ENCODE measurements at places on chromosomes 1 and 21.

- peak; percentile 2 for DNase-seq
Observed at GRCh38 chr1:71788113-71788512, 494.2 kb downstream of the NEGR1 start.

DNA sequence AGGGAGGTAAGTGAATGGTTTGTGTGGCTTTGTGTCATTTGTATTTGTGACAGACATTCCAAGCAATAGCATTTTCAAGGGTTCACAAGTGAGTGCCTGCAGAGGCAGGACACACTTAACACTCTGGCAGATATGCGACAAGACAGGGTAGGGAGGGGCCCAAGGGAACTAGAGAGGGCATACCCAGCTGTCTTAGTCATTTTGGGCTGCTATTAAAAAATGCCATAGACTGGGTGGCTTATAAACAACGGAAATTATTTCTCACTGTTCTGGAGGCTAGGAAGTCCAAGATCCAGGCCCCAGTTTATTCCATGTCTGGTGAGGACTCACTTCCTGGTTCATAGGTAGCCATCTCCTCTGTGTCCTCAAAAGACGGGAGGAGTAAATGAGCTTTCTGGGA lies 137.4 kb downstream of the FGGY start:
- DNase-seq: peak; percentile 82

DNA sequence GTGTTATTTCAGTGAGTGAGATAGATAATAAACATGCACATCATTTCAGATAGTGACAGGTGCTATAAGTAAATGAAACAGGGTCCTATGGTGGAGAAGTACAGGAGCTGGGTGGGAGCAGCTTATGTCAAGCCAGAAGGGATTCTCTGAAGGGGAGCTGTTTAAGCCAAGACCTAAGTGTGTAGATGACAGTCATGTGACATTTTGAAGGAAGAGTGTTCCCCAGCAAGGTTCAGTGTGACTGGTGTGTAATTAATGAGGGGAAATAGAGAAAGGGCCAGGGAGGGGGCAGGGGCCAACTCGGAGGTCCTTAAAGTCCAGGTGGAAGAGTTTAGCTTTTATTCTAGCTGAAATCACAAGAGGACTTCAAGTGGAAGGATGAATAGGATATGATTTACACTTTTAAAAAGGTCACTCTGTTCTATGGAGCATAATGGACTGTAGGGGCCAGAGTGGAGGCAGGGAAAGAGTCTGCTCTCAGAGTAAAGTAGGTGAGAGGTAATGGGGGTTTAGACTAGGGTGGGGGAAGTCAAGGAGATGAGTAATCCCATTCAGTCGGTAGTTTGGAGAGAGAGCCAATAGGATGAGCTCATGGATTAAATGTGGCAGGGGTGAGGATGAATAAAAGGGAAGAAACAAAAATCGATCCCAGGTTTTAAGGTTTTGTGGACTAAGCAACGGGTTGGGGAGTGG lies 243.1 kb downstream of the CACNA1E start:
- DNase-seq: no peak

- peak; percentile 69 for DNase-seq
Observed at GRCh38 chr1:3319874-3320245, 134.6 kb upstream of the ARHGEF16 start.

DNA sequence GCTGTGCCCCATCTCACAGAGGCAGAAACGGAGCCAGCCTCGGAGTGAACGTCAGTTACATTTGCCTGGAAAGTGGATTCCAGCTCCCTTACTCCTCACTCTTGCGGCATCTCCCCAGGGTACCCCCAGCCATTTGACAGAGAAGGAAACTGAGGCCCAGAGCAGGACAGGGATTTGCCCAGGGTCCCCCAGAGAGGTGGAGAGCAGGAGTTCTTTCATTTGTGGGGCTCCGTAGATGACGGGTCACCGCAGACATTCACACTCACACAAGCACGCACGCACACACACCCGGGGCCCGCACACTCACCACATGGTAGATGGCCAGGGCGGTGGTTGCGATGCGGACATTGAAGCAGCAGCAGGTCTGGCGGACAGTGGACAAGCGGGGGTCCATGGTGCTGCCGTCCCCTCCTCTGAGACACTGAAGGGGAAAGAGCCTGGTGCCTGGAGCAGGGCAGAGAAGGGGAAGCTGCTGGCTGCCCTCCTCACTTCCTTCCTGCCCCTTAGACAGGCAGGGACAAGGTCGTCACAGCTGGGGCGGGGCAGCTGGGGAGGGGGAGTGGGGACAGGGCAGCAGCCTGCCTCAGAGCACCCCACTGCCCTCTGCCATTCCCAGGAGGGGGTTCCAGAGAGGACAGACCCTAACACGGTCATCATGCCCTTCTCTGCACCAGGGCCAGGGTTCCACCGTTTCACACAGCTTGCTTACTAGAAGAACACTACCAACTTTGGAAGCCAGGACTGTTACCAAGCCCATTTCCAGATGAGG lies at the start of gene LAPTM5:
Gene LAPTM5 (minus strand): TSS at position 423 of the 769 bp plus-strand sequence. CDS start 29 bp downstream, at position 394.
- no peak for DNase-seq

DNA sequence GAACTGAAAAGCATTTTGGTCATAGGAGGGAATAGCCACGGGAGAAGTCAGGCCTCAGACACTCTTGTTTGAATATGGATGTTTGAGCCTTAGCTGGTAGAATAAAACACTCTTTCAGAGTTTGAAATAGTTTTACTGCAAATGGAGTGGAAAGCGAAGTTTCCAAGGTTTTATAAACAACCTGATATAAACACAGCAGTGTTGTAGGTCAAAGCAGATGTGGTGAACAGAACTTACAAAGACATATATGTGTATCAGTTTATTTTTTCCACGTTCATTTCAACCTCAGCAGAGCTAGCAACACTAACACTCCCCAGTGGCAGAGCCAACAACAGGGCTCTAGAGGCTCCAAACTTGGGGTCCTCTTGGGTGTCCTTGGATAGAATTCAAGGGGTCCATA lies 89.9 kb downstream of the WLS start:
- DNase-seq: no peak

GRCh38 chr1:85502625-85503083 lies 37.7 kb upstream of the DDAH1 start:
- peak; percentile 41 for DNase-seq

- DNase-seq: no peak
Observed at GRCh38 chr1:175720023-175720422, 23.4 kb downstream of the TNR start.

DNA sequence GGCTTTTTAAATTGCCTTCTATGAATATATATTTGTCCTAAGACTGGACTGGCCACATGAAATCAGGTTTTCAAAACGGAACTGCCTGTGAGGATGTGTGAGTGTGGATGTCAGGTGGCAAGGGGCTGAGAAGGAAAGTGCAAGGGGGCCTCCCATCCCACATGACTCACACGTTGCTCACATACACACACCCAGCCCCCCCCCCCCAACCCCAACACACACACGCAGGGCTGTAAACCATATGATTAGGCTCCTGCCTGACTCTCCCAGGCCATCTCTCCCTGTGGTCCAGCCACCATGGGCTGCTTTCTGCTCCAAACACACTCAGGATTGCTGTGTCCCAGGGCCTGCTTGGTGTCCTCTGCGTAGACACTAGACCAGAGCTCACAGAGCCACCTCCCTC lies 22.4 kb downstream of the DEGS1 start:
- peak; percentile 59 for DNase-seq

- peak; percentile 31 for DNase-seq
Observed at GRCh38 chr1:197519741-197520334, 251.8 kb downstream of the CRB1 start.

GRCh38 chr21:38897532-38898421 lies 92.0 kb downstream of the ETS2 start:
- no peak for DNase-seq

DNA sequence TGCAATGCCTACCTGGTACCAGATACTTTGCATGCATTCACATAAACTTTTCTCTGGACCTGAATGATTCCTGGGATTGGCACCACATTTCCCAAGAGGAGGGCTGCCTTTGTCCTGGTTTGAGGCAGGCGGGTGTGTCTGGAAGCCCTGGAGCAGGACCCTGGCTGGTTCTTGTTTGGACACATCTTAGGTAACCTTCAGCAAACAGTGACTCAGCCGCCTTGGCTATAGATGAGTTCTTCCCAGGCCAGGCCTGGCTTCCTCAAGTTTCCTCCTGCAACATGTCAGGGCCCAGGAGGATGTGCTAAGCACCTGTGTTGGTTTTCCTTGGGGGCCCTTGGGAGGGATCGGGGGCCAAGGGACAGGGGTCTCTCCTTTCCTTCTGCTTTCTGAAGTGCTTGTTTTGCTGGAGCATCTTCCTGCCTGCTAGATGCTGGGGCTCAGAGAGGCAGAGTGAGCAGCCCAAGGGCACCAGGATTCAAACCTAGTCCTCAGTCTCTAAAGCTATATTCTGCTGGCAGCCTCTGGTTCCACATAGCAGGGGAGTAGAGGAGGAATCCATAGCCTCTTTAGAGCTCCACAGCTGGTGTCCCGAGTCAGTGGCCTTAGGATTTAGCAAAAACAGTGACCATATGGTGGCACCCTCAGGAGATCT lies 38.2 kb downstream of the PAX7 start:
- no peak for DNase-seq

DNA sequence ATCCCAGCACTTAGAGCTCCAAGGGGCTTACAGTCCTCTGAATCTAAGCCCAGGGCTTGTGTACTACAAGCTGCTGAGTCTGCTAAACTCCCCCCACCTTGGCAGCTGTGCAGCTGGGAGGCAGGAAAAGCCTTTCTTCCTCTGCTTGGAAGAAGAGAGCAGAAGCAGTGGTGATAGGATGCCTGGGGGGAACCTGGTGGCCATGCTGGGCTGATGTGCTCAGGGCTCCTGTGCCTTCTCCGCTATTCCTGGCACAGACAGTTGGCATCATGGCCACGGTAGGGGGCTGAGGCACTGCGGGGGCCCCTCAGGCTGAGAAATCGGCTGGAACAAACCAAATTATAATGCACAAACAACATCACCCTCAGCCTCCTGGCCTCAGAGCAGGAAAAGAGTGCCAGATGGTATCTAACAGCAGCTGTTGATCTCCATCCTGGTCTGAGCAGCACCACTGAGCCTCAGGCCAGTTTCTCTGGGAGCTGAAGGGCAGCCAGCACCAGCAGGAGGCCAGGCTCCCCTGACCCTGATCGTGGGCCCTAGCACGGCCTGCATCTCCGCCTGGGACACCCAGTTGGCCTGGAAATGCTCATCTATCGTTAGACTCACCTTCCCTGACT lies 35.8 kb downstream of the ECE1 start:
- DNase-seq: no peak

DNA sequence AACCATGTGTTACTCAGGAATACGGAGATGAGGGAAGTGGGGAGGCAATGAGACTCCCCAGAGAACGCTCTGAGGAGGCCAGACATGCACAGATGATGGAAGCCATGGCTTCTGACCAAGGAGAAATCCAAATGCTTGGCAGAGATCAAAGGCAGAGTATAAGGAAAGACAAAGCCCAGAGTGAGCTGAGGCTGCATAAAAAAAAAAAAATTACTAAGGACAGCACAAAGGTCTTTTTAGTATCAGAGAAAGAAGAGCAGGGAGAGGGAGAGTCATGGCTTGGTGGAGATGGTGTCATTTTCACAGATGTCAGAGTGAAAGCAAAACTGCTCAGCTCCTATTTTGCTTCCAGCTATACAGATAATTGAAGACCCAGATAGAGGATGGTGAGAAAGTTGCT lies 8.1 kb upstream of the NCF2 start:
- no peak for DNase-seq

GRCh38 chr1:1022302-1023009 lies 2.5 kb downstream of the AGRN start:
- DNase-seq: no peak

GRCh38 chr1:205316161-205316566 lies 5.4 kb downstream of the NUAK2 start:
- no peak for DNase-seq

DNA sequence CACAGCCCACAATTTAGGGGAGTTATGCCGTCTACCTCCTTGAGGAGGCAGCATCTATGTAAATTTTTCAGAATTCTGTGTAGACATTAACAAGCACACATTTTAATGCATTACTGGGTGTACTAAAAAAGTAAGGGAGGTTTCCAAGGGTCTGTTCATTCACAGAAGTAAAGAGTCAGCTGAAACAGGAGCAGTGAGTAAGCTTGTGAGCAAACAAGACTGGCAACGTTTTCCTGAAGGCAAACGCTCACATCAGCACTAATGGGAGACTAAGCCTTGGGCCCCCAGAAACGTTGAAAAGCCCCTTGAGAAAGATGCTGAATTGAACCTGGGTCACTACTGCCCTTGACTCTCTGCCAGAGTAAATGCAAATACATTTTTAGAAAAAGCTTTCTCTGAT lies 25.7 kb downstream of the RPRD2 start:
- no peak for DNase-seq

- no peak for DNase-seq
Observed at GRCh38 chr1:107147843-107148242, 7.0 kb downstream of the NTNG1 start.

- DNase-seq: no peak
Observed at GRCh38 chr1:10228528-10228927, 18.2 kb downstream of the KIF1B start.

DNA sequence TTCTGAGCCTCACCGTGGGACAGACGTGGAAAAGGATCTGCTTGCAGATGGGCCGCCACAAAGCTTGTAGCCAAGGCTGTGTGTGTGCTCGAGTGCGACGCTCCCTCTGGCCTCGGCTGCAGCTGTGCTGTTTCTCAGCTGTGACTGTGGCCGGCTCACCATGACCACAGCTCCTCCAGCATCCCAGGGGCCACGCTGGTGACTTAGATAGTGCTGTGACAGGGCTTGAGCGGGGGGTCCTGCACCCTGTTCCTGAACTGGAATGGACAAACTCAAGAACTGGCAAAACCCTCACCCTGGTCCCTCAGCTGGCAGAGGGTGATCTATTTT lies 17.4 kb upstream of the ACTRT2 start:
- no peak for DNase-seq

GRCh38 chr1:48246727-48247126 lies 24.2 kb downstream of the SLC5A9 start:
- DNase-seq: no peak

GRCh38 chr1:183778045-183778444 lies 26.9 kb upstream of the RGL1 start:
- no peak for DNase-seq

DNA sequence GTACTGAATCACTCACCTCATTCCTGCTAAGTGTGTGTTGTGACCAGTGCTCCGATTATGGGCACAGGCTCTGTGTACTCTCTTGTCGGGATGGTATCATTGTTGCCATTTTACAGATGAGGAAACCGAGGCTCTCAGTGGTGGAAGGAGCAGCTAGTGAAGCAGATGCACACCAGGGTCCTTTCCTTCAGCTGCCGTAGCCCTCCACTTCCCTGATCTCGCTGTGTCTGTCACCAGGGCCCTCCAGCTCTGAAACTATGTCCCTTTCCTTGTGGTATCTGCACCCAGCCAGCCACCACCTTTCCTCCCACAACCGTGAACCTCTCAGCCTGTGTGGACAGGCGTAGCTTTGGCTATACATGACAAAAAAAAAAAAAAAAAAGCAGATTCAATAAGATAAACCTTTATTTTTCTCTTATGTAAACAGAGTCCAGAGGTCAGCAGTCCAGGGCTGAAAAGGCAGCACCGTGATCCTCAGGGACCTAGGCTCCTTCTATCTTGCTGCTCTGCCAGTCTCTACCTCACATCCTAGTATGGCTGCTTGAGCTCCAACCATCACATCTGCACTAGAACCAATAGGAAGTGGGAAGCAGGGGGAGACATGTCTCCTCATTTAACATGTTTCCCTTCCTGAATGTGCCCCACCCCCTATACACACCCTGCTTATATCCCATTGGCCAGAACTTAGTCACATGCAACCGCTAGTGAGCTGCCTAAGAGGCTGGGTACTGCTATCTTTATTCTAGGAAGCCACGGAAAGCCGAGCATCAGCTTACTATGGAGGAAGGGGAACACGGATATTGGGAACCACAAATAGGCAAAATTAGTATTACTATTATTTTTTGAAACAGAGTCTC lies 44.3 kb downstream of the TMEM51 start:
- no peak for DNase-seq

Measured in AG08395 (cell line).